ENCODE measurements at places on chromosomes 2 and 18.

- no peak for DNase-seq
Measured at GRCh38 chr2:43441195-43441594, 154.6 kb downstream of the THADA start.

- no peak for DNase-seq
Measured at GRCh38 chr2:8159966-8160603, 521.8 kb upstream of the ID2 start.

GRCh38 chr2:231259104-231259503 lies 60.7 kb downstream of the ARMC9 start:
- DNase-seq = no peak

DNA sequence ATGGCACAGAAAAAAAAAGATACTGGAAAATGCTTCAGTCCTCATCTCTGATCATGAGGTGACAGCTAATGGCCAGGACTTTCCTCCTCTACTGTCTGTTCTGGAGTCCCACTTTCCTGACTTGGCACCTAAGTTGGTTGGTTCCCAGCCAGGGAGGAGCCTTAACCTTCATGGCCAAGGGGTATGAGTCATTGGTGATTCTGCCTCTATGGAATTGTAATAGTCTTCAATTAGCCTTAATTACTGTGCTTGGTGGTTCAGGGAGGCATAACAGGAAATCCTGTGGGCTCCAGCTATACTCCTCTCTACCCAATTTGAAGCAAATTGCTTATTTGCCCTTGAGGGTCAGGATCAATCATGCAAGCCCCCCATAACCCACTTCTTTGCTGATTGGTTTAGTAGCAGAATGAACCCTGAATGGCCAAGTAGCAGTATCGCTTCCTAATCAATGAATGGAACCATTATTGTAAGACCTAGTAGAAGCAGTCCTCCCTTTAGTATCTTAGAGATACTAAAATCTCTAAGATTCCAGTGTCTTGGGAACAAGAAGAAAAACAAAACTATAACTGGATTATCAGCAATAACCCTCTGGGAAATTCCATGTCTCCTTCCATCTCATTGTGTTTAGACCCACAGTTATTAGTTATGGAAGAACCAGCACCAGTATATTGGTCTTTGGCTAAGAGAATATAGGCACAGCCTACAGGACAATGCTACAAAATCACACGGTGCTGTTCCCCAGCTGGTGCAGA lies 109.0 kb downstream of the COL6A3 start:
- DNase-seq = no peak

GRCh38 chr2:190533968-190534309 lies 583 bp downstream of the NEMP2 start:
- peak; percentile 82 for DNase-seq

DNA sequence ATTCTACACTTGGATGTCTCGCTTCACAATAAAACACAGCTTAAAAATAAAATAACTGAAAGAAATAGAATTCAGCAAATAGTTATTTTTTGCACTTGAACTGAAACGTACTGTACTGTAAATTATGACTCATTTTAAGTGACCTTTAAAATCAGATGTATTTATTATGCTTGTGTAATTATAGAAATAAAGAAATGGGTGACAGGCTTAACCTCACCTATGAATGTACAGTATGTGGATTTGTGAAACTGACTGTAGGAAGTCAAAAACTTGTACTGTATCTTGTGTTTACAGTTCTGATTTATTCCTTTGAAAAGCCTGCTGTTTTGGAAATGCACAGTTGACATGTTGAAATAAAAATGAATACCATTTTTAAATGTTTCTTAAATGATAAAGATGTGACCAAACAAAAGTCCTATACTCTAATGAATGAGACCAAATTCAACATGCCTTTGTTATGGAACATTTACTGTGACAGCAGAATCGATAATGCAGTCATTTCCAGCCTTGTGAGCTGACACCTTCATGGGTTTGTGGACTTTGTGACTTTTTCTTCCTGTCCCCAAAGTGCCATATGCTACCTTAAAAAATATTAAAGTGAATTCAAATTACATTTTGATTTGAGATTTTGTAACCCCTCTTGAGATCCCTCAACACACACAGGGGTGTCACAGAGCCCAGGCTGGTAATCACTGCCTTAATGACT lies 32.7 kb downstream of the NEMP2 start:
- DNase-seq = no peak

GRCh38 chr18:11981192-11981542 lies at the start of gene IMPA2:
TSS of gene IMPA2 (plus strand) at chr18:11981507. CDS start at chr18:11981670, 163 bp downstream.
- DNase-seq = no peak

GRCh38 chr2:16096962-16097361 lies 156.6 kb downstream of the MYCN start:
- no peak for DNase-seq

- DNase-seq = no peak
Measured at GRCh38 chr2:168697668-168698121, 104.7 kb upstream of the NOSTRIN start.

DNA sequence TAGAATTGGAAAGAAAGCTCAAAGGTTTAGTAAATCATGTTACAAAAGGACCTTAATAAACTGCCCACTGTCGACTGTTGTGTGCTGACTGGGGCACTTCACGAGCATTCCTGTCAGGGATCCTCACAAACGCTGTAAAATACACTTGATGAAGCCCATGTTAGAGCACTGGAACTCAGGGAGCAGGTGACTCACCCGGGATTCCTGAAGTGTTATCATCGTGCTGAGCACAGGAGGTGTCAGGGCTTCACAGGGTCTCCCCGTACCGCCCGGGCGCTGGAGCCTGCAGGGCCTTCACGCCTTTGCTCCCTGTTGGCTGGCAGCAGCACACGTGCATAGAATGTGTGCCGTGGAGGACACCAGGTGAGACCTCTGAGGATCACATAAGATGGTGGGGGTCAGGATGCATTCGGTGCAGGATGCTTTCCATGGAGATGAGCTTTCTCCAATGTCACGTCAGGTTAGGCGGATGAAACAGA lies 187.3 kb downstream of the SNTG2 start:
- DNase-seq = no peak

- DNase-seq = no peak
Measured at GRCh38 chr2:181812106-181812743, 79.3 kb upstream of the ITPRID2 start.

- DNase-seq = no peak
Measured at GRCh38 chr2:1804865-1805264, 60.5 kb upstream of the PXDN start.
